Sigmoid colon (tissue), 7 donors: ENCODE measurements at places on chromosomes 12 and 14.

GRCh38 chr12:3757261-3757660 is 4.4 kb upstream of the CRACR2A start:
- DNase-seq = no peak

DNA sequence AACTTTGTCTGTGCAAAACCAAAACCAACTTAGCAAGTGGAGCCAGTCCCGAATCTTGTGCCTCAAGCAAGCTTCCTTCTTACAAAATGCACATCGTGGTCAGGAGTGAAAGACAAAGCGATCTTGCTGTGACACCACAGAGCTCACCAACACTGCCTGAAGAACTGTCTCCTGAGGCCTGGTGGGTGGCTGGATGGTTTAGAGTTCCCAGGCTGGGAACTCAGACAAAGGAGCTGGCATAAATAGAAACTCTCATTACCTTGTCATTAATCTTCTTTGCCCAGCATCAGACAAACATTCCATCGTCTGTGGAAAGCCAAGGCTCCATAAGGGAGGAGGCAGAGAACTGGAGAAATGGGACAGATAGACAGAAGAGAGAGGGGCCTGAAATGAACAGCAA is 144.8 kb downstream of the KCNA5 start:
- no peak for DNase-seq

GRCh38 chr12:132118876-132119275 is 25.2 kb downstream of the DDX51 start:
- DNase-seq = peak; percentile 46

- no peak for DNase-seq
These were observed 27.4 kb upstream of the METAP2 start for GRCh38 chr12:95446506-95446900.

DNA sequence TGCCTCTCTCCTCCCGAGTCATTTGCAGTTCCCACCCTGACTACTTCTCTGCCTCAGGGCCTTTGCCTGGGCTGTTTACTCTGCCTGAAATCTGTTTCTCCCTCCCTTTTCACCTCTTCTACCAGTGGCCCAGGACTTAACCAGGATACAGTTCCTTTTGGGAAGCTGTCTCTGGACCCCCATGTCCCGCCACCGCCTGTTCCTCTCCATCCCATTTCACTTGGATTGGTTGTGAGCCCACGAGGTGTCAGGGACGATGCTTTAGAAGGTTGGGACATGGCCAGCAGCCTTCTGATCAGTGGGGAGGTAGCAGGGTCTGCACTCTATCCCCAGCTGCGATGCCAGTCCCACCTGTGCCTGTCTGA is 51.8 kb downstream of the FAM222A start:
- no peak for DNase-seq

GRCh38 chr14:74949859-74950573 is 5.4 kb downstream of the PGF start:
- peak; percentile 26 for DNase-seq
